ENCODE measurements at places on chromosomes 7 and 10.

DNA sequence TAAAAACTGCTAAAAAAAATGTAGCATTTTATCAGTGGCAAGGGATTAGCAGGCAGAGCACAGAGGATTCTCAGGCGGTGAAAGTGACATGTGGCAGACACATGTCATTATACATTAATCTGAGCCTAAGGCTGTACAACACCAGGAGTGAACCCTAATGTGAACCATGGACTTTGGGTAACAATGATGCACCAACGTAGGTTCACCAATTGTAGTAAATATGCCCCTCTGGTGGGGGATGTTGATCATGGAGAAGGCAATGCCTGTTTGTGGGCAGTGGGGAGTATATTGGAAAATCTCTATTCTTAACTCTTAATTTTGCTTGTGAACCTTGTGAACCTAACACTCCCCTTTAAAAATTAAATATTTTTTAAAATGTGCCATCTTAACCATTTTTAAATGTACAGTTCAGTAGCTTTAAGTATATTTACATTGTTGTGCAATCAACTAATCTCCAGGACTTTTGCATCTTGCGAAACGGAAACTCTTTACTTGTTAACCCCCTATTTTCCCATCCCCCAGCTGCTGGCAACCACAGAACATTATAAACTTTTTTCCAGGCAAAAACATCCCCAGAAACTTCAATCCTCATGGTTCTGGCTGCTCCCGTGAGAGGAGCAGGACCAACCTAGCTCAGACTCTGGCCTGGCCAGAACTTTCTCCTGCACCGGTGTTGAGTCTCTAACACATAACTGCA lies 29.9 kb downstream of the LRRC20 start:
- no peak for DNase-seq

- DNase-seq: no peak
These were observed 57.6 kb upstream of the ANTXRL start for GRCh38 chr10:46229144-46229563.

DNA sequence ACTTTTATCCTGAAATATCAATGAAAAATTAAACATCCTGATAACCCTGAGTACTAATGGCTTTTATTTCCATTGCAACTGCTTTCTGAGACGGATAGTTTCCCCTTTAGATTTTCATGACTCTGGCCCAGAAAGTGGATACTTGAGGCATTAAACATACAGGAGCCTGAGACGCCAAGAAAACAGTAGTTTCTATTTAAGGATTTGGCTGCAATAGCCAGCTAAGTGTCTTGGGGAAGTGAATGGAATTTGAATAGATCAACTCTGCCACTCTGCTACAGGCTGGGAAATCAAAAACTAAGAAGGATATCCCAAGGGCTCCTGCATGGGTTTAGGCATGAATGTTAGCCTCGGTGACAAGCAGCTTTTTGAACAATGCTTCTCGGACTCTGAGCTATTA lies 24.7 kb upstream of the GPAM start:
- no peak for DNase-seq

GRCh38 chr10:123295644-123296043 lies 141.4 kb downstream of the BUB3 start:
- DNase-seq: no peak

- no peak for DNase-seq
These were observed 133.4 kb upstream of the MKLN1 start for GRCh38 chr7:131194070-131194865.

GRCh38 chr7:74590813-74591212 lies 66.7 kb upstream of the GTF2I start:
- DNase-seq: no peak

GRCh38 chr7:98106647-98107312 lies at the start of gene LMTK2:
Gene LMTK2 (plus strand): TSS chr7:98106862. CDS start chr7:98107178, 316 bp downstream.
- peak; percentile 76 for DNase-seq

DNA sequence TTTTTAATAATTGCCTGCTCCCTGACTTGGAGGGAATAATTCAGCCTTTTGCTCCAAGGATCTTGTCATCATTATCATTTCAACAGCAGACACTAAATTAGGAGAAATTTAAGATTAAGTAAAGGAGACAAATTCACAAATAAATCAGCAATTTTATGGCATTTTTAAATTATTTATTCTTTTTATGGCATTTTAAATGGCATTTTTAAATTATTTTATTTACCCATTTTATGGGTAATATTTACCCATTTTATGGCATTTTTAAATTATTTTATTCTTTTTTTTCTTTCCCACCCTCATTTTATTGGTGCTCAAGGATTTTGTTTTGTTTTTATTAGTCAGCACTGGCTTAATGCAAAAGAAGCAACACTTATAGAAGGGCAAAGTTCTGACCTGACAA lies 1201.0 kb upstream of the SORCS1 start:
- DNase-seq: no peak

- no peak for DNase-seq
These were observed 362.8 kb upstream of the MBL2 start for GRCh38 chr10:53135213-53135896.

- no peak for DNase-seq
These were observed 331.6 kb downstream of the GFRA1 start for GRCh38 chr10:115941361-115941771.

- no peak for DNase-seq
These were observed 116.2 kb downstream of the CDH23 start for GRCh38 chr10:71512761-71513539.

- no peak for DNase-seq
These were observed 152.5 kb upstream of the LYZL1 start for GRCh38 chr10:29136411-29136810.

GRCh38 chr10:11230498-11231167 lies 213.0 kb downstream of the CELF2 start:
- DNase-seq: no peak

- no peak for DNase-seq
These were observed 9.3 kb upstream of the OR6V1 start for GRCh38 chr7:143042790-143043271.

- no peak for DNase-seq
These were observed at the start of gene NPTX2 for GRCh38 chr7:98617051-98617959. Gene NPTX2 (plus strand): TSS chr7:98617285. CDS start chr7:98617462, 177 bp downstream.

DNA sequence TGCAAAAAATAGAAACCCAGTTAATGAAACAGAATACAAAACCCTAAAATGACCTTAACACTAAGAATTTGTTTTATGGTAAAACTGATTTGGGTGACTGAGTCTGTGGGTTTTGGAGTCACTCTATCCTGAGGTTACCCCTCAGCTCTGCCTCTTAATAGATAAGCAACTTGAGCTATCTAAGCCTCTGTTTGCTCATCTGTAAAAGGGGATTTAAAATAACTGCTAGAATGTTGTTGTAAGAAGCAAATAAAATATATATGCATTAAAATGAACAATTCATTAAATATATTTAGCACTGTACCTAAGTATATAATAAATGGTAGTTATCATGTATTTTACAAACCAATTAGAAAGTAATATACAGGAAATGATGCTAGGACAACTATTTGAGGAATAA lies 115.4 kb downstream of the CABCOCO1 start:
- DNase-seq: no peak

GRCh38 chr10:105540381-105540780 lies 899.3 kb downstream of the SORCS3 start:
- no peak for DNase-seq

GRCh38 chr10:72037266-72037665 lies 51.1 kb downstream of the SPOCK2 start:
- DNase-seq: no peak

- DNase-seq: no peak
These were observed 27.0 kb upstream of the UBN2 start for GRCh38 chr7:139203992-139204391.

DNA sequence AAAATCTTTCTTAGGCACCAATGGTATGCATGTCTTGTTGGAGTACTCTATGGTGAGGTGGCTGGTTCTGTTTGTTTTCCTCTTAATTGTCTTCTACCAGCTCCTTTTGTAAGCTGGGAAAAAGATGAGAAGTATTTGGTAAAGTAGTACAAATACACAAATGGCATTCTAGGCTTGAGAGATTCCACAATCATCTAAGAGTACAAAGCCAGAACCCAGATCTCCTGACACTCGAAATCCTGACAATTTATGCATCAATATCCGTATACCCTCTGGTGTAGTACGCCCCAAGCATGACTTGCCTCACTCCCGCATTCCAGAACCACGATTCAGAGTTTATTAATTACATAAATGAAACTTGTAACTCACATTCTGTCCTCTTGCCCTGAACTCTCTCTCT lies 43.5 kb downstream of the CDCA7L start:
- DNase-seq: no peak

DNA sequence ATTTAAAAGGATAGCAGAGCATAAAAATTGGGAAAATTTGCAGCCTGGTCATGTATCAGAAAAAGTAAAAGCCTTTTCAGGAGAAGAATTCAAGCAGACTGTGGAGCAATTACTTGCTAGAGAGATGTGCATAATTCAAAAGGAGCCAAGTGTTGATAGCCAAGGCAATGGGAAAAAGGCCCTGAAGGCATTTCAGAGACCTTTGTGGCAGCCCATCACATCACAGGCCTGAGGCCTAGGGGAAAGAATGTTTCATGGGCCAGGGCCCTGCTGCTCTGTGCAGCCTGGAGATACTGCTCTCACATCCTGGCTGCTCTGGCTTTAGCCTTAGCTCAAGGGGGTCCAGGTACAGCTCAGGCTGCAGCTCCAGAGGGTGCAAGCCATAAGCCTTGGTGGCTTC lies 152.9 kb downstream of the MAGI2 start:
- no peak for DNase-seq

DNA sequence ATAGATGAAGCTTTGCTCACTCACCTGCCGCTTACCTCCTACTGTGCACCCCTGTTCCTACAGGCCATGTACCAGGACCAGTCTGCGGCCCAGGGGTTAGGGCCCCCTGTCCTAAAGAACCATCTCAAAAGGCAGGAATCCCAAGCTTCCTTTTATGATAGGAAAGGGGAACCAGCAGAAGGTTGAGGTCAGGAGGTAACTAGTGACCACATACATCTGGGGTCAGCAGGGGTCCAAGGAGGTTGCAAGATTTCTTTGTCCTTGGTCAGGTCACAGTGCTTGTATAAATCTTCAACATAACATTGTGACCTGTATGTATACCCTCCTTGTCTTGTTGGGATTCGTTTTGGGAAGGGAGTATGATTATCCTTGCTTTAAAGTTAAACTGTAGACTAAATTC lies 73.8 kb downstream of the OAT start:
- no peak for DNase-seq

Measured in NCI-H1048 (cell line).